ENCODE measurements at places on chromosomes 1 and 21.

DNA sequence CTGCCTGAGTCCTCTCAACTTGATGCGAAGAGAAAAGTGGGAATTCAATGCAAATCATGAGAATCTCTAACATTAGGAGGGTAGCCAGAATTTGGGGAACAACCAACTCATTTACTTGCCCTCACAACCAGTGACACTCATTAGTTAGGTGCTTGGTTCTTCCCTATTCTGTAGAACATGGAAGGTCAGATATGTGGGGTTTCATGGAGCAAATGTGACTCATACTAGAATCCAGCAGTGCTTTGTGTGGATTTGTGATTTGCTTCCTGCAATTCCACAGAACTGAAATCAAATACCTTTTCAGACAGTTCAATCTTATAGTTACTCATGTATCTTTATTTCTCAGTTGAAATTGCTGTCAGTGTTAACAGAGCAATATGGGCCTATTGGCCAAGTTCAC, 6.9 kb upstream of the ETV3 start:
- no peak for DNase-seq

GRCh38 chr1:219927956-219928790, at the start of gene SLC30A10:
Gene SLC30A10 (minus strand): TSS chr1:219928557. CDS start chr1:219928440, 117 bp downstream.
- DNase-seq, result peak; percentile 82

DNA sequence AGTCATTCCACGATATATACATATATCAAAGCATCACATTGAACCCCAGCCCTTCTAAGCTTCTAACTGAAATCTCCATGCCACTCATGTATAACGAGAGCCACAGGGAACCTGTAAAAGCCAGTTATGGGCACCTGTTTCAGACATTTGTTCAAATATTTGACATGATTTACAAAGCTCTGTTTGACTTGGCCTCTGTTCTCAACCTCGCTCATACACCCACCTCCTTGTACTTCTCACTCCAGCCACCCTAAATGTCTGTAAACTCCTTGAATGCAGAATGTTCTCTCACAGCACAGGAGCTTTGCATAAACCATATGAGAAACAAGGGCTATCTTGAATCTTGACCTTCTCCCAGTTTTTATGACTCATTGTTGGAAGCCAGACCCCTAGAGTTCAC, 36.9 kb upstream of the CD2 start:
- DNase-seq, result no peak

- no peak for DNase-seq
Observed at GRCh38 chr1:9207086-9207485, 27.5 kb upstream of the H6PD start.

DNA sequence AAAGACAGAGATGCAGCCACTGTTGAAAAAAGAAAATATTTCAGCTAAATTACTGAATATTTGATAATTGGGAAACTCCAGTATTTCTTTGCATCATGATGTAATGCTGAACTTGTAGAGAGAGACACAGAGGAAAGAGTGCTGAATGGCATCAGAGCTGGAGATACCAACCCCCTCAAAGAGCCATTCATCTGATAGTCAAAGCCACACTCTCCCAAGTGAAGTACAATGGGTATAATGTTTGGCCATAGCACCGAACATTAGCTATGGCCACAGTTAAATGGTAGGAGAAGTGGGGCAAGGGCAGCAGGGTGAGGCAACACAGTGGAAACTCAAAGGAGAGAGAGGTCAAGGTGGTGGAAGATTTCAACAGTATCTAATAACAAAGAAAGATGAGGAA, 107.5 kb upstream of the TNFSF4 start:
- DNase-seq, result no peak

- no peak for DNase-seq
Observed at GRCh38 chr1:69328186-69328585, 239.5 kb upstream of the LRRC7 start.

DNA sequence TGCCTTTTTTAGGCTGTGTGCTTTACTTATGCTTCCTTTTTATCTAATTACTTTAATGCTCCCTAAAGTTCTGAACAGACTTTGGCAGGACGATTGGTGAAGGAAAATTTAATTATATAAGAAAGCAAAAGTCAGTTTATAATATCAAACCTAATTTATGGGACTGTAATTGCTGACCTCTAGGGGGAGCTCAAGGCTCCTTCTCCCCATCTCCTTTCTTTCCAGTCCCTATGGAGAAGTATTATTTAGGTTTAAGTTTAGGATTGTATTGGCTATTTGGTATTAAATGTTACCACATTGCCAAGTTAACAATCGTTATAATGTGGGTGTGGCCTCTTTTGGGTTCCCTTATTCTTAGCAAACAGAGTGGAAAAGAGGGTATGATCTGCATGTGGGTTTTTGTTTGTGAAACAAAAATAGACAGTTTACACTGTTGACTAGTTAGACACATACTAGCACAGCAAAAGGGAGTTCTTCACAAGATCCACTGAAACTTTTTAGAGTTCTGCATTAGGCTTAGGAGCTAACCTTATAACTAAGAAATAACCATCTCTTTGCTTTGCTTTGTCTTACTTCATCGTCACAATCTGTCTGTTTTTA, 48.2 kb upstream of the TNFSF4 start:
- DNase-seq, result peak; percentile 33

DNA sequence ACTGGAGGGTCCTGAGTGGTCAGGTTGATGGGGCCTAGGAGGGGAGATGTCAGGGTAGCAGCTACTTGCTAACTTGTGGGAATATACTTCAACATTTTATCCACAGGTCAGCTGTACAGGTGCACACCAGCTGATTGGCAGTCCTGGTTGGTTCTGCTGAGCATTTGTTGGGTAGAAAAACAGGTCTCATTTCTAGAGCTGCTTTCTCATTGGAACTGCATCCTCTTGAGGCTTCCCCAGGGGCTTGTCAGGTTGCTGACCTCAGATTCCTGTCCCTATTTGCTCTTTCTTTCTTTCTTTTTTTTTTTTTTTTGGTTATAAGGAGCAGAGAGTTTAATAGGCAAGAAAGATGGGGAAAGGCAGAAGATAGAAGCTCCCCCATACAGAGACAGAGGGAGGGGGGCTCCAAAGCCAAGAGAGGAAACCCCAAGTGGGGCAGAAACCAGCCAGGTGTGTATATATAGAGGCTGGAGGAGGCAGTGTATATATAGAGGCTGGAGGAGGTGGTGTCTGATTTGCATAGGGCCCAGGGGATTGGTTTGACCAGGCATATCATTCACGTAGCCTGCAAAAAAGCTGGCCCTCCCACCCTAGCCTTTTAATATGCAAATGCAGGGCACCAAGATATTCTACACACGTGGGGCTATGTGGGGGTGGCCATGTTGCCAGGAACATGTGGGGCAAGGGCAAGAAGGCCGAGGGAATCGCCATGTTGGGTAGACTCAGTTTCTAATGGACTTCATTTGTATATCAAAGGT, 57.3 kb upstream of the STUM start:
- no peak for DNase-seq

DNA sequence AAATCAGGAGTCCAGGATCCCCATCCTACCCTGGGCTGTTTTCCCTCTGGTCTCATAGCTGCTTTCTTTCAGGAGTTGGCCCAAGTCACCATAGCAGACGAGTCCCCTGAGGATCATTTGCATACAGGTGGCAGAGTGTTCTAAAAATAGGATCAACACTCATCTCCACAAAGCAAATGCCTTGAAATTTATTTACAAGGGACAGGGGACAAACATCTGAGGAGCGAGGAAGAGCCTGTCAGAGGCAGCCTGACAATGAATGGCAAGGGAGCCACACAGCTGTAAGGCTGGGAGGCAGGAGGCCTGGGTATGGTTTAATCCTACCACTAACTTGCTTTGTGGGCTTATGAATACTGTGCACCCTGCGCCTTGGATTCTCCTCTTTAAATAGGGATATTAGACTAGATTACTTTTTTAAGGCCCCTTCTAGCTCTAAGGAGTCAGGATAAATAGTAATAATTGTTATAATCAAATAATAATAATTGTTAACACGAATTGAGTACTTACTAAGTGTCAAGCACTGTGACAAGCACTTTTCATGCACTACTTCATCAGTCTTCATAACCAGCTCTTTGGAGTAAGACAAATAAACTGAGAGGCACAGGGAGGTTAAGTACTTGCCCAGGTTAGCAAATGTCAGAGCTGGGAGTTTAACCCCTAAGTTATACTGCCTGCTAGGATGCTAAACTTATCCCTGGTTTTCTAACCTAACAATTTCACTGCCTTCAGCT, 34.5 kb downstream of the RAB3B start:
- DNase-seq, result no peak

GRCh38 chr1:24727501-24728216, 17.6 kb upstream of the CLIC4 start:
- no peak for DNase-seq

- DNase-seq, result peak; percentile 32
Observed at GRCh38 chr1:55143684-55144083, 71.5 kb downstream of the USP24 start.

GRCh38 chr1:229582011-229582694, 23.6 kb upstream of the ABCB10 start:
- no peak for DNase-seq

- peak; percentile 49 for DNase-seq
Observed at GRCh38 chr1:98045767-98046641, 125.2 kb upstream of the DPYD start.

DNA sequence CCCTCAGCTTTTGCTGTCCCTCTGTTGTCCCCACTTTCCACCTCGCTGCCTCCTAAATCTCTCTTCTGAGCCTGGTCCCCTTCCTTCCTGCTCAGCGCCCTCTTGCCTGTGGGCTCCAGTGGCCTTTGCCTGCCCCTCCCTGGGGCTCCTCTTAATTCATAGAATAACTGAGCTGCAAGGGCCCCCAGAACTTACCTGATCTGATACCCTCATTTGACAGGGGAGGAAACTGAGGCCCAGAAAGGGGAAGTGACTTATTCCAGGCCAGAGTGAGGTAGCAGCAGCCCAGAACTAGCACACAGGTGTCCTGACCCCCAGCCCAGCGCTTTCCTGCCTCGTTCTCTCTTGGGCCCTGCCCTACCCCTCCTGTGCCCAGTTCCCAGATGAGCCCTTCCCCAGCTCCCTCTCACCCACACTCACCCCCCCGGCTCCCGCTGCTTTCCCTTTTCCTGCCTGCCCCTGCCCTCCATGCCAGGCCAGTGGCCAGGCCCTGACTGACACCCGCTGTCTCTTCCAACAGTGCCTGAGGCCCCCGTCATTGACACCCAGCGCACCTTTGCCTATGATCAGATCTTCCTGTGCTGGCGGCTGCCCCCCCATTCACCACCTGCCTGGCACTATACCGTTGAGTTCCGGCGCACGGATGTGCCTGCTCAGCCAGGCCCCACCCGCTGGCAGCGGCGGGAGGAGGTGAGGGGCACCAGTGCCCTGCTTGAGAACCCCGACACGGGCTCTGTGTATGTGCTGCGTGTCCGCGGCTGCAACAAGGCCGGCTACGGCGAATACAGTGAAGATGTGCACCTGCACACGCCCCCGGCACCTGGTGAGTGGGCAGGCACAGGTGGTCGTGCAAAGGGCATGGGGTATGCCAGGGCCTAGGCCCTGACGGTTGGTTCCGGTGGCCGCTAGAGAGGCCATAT, 5.7 kb downstream of the TRIM46 start:
- DNase-seq, result no peak

GRCh38 chr1:145858238-145858900, 512 bp downstream of the PIAS3 start:
- DNase-seq, result peak; percentile 59

DNA sequence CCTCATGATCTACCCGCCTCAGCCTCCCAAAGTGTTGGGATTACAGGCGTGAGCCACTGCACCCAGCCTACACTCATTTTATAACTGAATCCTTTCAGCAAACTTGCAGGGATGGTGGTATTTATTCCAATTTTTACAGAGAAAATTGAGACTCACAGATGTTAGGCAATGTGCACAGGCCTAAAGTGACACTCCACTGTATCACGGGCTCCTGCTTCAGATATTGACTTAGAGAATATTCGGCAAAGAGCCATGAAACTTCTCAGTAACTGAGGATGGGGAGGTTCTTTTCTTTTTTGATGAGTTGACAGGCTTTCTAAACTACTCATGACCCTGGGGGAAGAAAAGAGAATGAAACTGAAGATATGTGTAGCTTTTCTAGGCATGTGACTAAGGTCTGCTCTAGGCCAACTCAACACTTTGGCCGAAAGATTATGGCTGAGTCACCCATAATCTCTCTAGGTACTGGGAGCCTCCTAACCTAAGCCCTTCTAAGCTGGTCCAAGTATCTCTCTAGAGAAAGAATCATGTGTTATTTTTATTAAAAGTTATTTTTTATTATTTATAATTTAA, 19.9 kb upstream of the PTCH2 start:
- no peak for DNase-seq

- no peak for DNase-seq
Observed at GRCh38 chr1:96060621-96061020, 661.0 kb upstream of the PTBP2 start.

GRCh38 chr1:21048462-21048861, 128.2 kb downstream of the EIF4G3 start:
- DNase-seq, result no peak

DNA sequence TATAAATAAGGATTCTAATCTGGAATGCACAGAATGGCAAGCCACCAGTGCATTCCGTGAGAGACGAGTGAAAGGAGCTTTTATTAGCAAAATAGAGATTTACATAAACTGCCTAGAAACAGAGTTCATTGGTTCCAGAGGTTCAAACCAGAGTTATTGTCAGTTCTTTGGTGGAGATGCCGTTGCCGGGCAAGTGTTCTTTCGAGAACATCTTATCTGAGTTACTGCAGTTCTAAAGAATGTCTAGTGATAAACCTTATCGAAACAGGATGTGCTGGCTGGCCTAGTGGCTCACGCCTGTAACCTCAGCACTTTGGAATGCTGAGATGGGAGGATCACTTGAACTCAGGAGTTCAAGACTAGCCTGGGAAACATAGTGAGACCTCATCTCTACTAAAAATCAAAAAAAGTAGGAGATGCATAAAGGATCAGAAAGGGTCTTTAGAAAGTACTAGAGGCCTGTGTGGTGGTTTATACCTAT, 19.9 kb upstream of the EVI5 start:
- DNase-seq, result peak; percentile 36

GRCh38 chr1:157969697-157970485, 23.6 kb upstream of the KIRREL1 start:
- DNase-seq, result no peak

- no peak for DNase-seq
Observed at GRCh38 chr1:207872621-207873020, 38.3 kb downstream of the CD34 start.

- DNase-seq, result no peak
Observed at GRCh38 chr1:39196244-39197215, 8.0 kb upstream of the MACF1 start.

GRCh38 chr1:233238884-233239431, 56.6 kb downstream of the PCNX2 start:
- DNase-seq, result no peak

- DNase-seq, result peak; percentile 26
Observed at GRCh38 chr1:86914601-86914997, at the start of gene HS2ST1. Gene HS2ST1 (plus strand): TSS chr1:86914635.

- no peak for DNase-seq
Observed at GRCh38 chr1:17134034-17134433, 14.8 kb upstream of the PADI2 start.

GRCh38 chr1:210434223-210434622, 105.5 kb downstream of the HHAT start:
- no peak for DNase-seq

DNA sequence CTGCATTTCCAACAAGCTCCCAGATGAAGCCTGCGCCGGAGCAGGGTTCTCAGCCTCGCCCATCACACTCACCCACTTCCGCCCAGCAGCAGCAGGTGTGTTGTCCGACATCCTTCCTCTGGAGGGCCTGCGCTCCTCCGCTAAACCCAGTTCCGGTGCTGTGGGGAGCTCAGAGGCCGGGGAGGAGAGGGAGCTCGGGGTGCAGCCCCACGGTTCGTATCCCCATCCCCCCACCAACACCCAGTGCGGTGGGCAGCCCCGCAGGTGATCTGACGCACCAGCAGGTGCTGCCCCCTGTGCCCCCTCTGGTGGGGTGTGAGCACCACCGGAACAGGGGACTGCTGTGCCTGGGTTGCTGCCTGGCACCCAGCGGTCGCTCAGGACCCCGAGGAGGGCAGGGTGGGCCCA, 3.4 kb upstream of the PEX10 start:
- no peak for DNase-seq
